ENCODE measurements at places on chromosomes 2 and 18. TPM values are rescaled to one million over a fixed set of nuclear protein-coding genes. Genes with fewer than 3 reads are reported as not detected.

DNA sequence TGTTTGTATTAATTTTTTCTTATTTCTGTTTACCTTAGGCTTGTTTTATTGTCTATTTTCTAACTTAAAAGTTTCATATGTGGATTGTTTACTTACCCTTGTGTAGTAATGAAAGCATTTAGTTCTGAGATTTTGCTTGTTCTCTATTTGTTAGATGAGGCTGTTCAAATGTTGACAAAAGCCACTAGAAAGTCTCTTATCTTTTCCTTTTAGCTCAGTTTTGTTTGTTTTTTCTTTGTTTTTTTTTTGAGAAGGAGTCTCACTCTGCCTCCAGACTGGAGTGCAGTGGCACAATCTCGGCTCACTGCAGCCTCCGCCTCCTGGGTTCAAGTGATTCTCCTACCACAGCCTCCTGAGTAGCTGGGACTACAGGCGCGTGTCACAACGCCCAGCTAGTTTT is 30.9 kb downstream of the USP14 start:
- no peak overlapping the region for H3K27ac ChIP-seq
- peaks cover 7% of the 10 kb centered on the region for H3K36me3 ChIP-seq
- no peaks in the 10 kb centered on the region for H3K4me1 ChIP-seq

Gene ANKRD30BL
- not detected for total RNA-seq

Gene TCF23
- total RNA-seq: not detected

Gene BUB1
- total RNA-seq: 1.7 TPM

Gene DNAJC5G
- not detected for total RNA-seq

GRCh38 chr2:53600815-53601214 is 166.8 kb upstream of the CHAC2 start:
- H3K36me3 ChIP-seq: no peaks in the 10 kb centered on the region
- no peak overlapping the region for H3K27ac ChIP-seq
- no peak for DNase-seq
- H3K27me3 ChIP-seq: peaks cover 4% of the 10 kb centered on the region
- no peaks in the 10 kb centered on the region for H3K4me1 ChIP-seq

- no peaks in the 10 kb centered on the region for H3K4me1 ChIP-seq
- no peak overlapping the region for H3K4me3 ChIP-seq
- H3K27ac ChIP-seq: no peak overlapping the region
These were observed 36.1 kb upstream of the ANKRD62 start for GRCh38 chr18:12057419-12058039.

DNA sequence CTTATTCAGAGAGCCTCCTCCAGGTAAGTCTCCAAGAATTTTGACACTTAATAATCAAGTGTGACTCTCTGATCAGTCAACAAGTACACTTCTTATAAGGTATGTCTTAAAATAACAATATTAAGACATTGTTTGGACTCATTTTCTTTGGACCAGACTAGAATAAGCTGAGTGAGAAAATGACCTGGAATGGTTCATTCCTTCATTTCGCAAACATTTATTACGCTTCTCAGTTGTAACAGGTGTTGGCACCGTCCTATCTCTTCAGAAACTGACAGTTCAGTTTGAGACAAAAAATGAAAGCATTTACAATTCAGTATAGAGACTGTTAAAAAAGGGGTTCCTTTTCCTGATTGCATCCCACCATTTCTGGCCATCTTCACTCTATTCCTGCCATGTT is 46.6 kb downstream of the TSPYL6 start:
- no peak overlapping the region for H3K27ac ChIP-seq
- no peaks in the 10 kb centered on the region for H3K27me3 ChIP-seq
- H3K4me3 ChIP-seq: no peak overlapping the region
- no peaks in the 10 kb centered on the region for H3K4me1 ChIP-seq

DNA sequence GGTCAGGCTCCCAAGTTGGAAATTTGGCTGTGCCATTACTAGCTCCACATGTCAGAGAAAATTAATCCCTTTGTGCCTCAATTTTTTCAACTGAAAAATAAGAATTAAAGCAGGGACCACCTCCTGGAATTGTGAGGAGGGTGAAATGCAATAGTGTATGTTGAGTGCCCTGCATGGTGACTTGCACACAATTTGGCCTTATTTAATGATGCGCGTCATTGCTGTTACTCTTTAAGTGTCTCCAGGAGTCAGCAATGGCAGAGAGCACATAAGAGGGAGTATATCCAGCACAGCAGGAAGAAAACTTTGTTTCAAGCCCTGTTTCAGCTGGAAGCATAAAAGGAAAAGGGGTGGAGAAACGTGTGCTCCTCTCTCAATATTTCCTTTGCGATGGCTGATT is 215.8 kb downstream of the ALK start:
- H3K4me1 ChIP-seq: no peaks in the 10 kb centered on the region
- no peaks in the 10 kb centered on the region for H3K36me3 ChIP-seq
- no peak overlapping the region for H3K27ac ChIP-seq
- H3K27me3 ChIP-seq: no peaks in the 10 kb centered on the region

DNA sequence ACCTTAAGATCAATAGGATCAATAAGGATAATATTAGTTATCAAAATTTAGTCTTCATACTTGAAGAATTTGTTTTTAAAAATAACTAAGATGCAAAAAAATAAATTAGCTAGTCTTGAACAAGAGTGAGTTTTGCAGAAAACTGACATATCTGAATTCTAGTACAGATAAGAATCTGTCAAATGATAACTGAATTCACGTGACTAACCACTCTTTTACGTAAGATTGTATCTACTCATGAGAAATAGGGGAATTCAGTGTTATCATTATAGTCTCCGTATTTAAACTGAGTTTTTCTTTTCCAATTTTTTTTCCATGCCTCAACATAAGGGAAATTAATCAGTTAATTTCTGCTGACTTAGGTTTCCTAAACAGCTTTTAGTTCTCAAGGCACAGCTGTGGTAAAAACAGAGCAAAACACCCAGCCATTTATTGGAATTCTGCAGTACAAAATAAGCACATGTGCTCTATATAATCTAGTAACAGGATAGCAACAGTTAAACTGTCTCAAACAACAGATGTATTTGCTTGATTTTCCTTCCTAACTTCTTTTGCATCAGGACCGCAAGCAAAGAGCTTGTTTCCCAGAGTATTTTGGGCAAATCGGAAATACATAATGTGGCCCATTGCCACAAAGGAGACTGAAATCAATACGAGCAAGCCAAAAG is 19.1 kb downstream of the SLC40A1 start:
- no peak for DNase-seq
- peaks cover 10% of the 10 kb centered on the region for H3K4me1 ChIP-seq
- H3K36me3 ChIP-seq: peaks cover 12% of the 10 kb centered on the region

Gene PLGLB1
- 11.7 TPM for total RNA-seq

Gene LRATD1
- total RNA-seq: not detected

DNA sequence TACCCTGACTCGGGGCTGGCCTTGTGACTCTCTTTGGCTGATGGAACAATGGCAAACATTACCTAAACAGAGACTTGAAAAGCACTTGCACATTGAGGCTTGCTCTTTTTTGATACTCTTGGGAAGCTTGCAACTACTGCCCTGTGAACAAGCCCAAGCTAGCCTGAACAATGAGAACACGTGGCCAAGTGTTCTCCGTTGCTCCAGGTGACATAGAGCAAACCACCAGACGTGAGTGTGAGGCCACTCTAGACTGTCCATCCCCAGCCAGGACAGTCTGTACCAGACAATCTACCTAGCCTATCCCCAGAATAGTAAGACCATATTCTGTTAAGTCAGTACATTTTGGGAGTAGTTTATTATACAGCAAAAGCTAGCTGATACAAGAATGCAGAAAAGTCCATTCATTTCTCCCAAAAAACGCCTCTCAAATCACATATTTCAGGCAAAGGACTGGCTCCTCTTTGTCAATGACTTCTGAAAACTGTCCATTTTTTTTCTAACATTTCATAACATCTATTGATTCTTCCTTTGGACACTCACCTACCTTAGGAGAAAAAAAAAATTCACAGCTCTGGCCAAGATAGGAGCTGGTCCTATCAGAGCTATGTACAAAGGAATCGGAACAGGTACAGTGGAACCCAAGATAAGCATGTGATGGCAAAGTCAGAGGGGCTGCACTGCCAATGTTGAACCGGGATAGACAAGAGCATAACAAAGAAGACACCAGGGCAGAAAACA is 142.1 kb upstream of the PKDCC start:
- peaks cover 3% of the 10 kb centered on the region for H3K27me3 ChIP-seq
- no peaks in the 10 kb centered on the region for H3K4me1 ChIP-seq
- H3K27ac ChIP-seq: no peak overlapping the region

- H3K4me3 ChIP-seq: no peak overlapping the region
- peaks cover 9% of the 10 kb centered on the region for H3K4me1 ChIP-seq
- no peaks in the 10 kb centered on the region for H3K27me3 ChIP-seq
These were observed 2.4 kb downstream of the GPR17 start for GRCh38 chr2:127648321-127648720.

Gene SKOR2
- total RNA-seq: not detected

- H3K4me3 ChIP-seq: no peak overlapping the region
- H3K4me1 ChIP-seq: no peaks in the 10 kb centered on the region
- no peaks in the 10 kb centered on the region for H3K27me3 ChIP-seq
These were observed 298.1 kb downstream of the TGIF1 start for GRCh38 chr18:3748086-3748485.

DNA sequence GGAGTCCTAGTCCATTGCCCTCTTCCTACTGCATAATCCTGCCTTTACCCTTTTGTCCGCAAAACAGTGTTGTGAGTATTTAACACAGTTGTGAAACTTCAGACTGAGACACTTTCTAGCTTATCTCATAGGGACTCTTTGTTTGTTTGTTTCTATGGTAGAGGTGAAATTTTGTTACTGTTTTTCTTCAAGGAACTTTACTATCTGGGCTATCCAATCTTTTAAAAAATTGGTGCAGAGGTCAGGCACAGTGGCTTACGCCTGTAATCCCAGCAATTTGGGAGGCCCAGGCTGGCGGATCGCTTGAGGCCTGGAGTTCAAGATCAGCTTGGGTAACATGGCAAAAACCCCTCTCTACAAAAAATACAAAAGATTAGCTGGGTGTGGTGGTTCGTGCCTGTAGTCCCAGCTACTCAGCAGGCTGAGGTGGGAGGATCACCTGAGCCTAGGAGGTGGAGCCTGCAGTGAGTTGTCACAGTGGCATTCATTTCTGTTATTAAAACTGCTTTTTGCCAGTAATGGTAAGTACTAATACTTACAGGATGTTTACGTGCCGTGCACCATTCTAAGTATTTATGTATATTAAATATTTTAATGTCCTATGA is 18.8 kb downstream of the GMCL1 start:
- no peaks in the 10 kb centered on the region for H3K27me3 ChIP-seq
- H3K4me3 ChIP-seq: no peak overlapping the region
- H3K27ac ChIP-seq: no peak overlapping the region
- no peak for DNase-seq
- peaks cover 26% of the 10 kb centered on the region for H3K36me3 ChIP-seq

GRCh38 chr2:78355967-78356366 is 669.5 kb upstream of the REG3G start:
- no peak for DNase-seq
- H3K27me3 ChIP-seq: no peaks in the 10 kb centered on the region
- H3K27ac ChIP-seq: no peak overlapping the region
- H3K4me1 ChIP-seq: no peaks in the 10 kb centered on the region

Gene MCEE
- 27.1 TPM for total RNA-seq

All from CD4-positive, alpha-beta memory T cell (primary cell).